ENCODE measurements at places on chromosomes 12 and 14.

- no peak for DNase-seq
Measured at GRCh38 chr12:125079648-125080645, 14.7 kb downstream of the AACS start.

- peak; percentile 32 for DNase-seq
Measured at GRCh38 chr14:26370115-26370514, 227.7 kb downstream of the NOVA1 start.

GRCh38 chr14:22300646-22301045 is 288.4 kb downstream of the DAD1 start:
- DNase-seq: no peak

- no peak for DNase-seq
Measured at GRCh38 chr14:104238424-104239184, 100.2 kb downstream of the KIF26A start.

GRCh38 chr14:87864356-87865270 is 128.4 kb downstream of the GALC start:
- no peak for DNase-seq

- no peak for DNase-seq
Measured at GRCh38 chr12:38911611-38912010, 6.2 kb upstream of the CPNE8 start.

DNA sequence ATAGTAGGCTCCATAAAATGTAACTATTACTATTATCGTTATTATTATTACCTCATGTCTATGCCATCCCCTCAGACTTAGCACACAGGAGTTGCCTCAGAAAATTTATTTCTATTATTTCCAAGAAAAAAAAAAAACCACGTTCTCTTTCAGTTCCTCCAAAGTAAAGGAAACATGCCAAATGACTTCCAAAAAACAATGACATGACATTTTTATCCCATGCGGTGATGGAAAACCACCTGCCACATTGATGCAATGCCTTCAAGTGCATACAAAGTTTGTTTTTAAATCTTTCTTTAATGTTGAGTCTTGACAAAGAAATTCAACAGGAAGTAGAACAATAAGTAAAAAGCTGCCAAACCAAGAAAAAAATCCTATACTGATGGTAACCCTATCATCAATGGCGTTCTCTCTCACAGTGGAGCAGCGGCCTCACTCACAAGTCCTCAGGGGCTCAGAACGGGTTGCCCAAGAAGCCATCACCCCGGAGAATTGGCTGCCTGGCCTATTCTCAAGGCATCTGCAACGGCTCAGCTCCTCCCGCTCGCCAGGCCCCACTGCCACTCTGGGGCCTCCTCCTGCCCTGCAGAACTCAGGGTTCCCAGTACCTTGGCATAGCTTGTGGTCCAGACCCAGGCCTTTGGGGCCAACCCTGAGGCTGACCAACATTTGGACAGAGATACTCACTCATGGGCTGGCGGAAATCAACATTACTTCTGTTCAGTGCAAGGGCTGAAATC is 51.9 kb downstream of the SERPINA3 start:
- DNase-seq: no peak

DNA sequence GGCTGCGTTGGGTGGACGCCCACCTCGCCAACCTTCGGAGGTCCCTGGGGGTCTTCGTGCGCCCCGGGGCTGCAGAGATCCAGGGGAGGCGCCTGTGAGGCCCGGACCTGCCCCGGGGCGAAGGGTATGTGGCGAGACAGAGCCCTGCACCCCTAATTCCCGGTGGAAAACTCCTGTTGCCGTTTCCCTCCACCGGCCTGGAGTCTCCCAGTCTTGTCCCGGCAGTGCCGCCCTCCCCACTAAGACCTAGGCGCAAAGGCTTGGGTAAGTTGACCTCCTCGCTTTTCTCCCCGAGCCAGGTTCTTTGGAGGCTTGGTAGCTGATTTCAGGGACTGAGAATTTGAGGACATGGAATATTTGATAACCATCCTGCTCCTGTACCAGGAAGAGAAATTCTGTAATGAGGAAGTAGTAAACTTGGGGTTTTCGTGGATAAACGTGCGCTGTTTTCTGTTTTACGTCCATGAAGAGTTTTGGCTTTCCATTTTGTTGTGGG is 530 bp downstream of the APAF1 start:
- no peak for DNase-seq

GRCh38 chr14:32590157-32590556 is 261.1 kb downstream of the AKAP6 start:
- DNase-seq: no peak

GRCh38 chr14:22573804-22574203 is 15.2 kb downstream of the DAD1 start:
- no peak for DNase-seq

DNA sequence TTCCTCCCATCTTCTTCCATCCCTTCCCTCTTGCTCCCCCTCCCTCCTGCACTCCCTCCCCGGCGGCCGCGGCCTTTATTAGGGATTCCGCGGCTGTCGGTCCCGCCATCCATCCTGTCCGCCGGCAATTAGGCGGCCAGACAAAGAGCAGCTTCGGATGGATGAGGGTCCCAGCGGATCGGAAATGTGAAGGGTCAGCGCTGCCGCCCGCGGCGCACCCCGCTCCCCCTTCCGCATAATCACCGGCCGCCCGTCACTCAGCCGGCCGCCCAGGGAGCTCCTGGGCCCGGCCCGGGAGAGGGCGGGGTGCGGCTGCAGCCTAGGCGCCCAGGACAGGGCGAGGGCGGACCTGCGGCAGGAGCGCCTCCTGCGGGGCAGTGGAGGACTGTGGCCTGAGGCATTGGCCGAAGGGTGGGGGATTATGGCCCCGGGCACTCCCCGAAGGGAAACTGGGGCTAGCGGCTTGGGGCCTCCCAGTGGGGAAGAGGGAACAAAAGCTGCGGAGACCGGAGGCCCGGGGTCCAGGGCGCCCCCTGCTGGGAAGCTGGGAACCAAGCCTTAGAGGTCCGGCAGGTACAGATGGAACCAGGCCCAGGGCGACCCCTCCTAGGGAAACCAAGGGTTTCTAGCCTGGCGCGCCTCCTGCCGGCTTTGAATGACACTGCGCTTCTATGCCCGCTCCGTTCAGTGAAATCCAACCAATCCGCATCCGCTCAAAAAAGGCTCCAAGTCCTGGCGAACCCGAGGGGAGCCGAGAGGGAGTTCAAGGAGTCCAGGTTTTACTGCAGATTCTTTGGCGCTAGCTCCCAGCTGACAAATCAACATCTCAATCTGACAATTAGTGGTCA is 4.4 kb upstream of the DNAJC22 start:
- DNase-seq: peak; percentile 49

GRCh38 chr12:128519426-128519825 is 252.5 kb downstream of the TMEM132C start:
- no peak for DNase-seq

DNA sequence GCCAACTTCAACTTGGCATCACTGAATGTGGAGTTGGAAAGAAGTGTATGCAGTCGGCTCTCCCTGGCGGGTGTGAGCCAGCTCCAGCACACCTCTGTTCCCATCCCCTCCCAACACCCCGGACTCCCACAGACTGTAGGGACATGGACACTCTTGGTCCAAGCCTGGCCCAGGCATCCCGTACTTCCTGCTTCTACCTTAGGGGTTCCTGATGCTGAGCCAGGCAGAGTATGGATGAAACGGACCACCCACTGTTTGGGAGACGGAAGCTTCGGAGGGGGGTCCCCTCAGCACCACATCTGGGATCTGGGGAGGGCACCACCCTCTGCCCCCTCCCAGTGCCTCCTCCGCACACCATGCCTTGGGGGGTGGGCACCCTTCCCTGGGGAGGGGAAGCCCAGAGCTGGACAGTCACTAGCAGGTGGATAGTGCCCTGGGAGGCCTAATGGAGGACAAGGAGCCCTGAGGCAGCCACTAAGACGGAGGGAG is 62.0 kb downstream of the LGMN start:
- DNase-seq: no peak

DNA sequence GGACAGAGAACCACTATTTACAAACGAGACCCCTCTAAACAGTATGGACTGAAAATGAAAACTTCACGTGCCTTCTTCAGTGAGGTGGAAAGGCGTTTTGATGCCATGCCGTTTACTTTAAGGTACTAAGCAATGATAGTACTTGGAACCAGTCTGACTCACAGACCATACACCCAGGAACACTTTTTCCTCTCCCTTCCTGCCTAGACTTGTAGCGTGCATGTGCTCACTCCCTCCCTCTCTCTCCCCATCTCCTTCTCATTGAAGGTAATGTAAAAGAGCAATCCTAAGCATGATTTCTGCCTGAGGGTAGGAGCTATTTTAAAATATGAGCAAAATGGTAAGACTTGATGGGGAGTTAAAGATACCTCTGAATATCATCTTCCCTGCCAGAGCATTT is 5.9 kb upstream of the RPL41 start:
- no peak for DNase-seq

DNA sequence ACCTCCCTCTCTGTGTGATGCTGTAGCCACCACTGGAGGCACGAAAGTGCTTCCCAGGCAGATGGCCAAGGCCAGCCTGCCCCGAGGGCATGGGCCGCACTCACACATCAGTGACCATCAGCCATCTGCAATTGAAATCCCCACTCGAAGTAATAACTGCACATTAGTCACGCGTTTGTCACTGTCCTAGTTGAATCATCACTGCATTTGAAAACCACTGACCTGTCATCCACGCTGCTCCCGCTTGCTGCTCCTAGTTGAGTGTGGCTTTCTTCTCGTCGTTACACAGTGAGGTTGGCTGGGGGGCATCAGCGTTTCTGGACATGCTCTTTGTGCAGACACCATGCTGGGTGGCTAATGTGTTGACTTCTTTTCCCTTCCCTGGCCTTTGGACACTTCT is 176.1 kb downstream of the ADGRD1 start:
- no peak for DNase-seq

- DNase-seq: no peak
Measured at GRCh38 chr12:130702966-130703732, 12.9 kb downstream of the RIMBP2 start.

GRCh38 chr12:31801872-31802271 is 73.1 kb upstream of the AMN1 start:
- DNase-seq: no peak

- DNase-seq: no peak
Measured at GRCh38 chr12:40587970-40588369, 104.3 kb upstream of the CNTN1 start.

DNA sequence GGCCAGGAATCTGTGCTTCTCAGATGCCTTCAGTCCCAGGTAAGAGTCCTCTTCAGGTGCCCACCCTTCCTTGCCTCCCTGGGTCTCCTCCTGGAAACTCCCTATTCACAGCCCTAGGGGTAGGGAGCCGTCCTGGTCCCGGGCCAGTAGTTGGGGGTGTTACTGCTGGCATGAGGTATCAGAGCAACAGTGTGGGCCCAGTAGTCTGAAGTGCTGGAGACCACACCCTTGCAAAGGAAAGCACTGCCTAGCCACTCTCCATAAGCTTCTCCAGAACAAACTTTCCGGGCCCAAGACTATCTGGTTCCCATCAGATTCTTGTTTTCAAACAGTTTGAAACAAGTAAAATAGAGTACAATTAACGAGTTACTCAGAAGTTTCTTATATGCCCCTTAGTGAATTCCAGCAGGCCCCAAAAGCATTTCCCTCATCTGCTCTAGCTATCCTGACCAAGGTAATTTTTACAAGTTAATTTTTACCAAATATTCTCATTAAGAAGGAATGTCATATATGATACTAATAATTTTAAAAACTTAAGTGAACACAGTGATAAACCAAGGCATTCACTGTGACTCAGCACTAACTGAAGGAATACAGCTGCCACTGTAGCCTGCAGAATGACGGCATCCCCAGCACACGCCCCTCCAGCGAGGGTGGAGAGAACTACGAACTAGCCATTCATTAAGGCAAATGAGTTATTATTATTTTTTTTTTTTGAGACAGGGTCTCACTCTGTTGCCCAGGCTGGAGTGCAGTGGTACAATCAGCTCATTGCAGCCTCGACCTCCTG is 49.4 kb downstream of the MOK start:
- no peak for DNase-seq

DNA sequence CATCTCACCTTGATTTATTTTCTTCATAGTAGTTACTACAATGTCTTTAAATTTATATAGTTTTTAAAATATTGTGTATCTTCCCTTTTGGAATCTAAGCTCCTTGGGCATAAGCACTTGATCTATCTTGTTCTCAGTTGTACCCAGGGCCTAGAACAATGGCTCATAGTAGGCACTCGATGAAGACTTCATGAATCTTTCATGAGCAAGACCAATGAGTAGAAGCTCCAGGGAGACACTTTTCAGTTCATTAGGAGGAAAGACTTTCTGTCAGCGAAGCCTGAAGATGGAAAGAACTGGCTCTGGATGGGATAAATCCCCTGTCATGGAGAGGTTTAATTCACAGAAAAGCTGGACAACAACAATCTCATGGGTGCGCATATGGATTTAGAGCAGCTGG is 140.2 kb upstream of the CRY1 start:
- no peak for DNase-seq
